Naive B cell (primary cell): ENCODE measurements at places on chromosomes 6 and 20. TPM values are rescaled to one million over a fixed set of nuclear protein-coding genes. Genes with fewer than 3 reads are reported as not detected.

Gene WFDC10B
- not detected for polyA plus RNA-seq

DNA sequence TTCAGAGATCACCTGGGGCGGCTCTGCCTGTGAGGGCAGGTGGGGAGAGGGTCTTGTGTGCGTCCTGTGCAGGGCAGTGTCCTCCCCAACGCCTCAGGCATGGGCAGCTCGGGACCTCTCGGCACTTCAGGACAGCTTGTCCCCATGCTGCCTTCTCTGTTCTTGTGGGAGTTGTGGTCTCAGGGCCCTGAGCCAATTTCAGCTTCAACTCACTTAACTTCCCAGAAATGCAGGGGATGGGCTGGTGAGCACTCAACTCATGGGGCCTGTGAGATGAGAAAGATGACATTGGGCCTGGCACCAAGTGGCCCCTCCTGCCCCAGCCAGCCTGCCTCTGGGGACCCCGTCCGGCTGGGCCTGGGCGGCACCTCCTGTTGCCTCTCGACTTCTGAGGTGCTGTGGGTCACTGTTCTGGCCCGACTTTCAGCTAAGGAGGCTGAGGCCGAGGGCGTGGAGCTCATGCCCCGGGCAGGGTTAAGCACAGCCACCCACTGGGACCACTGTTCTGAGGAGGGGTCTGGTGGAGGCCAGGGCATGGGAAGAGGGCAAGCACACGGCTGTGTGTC lies 6.7 kb downstream of the RGS19 start:
- no peaks in the 10 kb centered on the region for H3K36me3 ChIP-seq
- H3K4me1 ChIP-seq = peaks cover 24% of the 10 kb centered on the region
- DNase-seq = no peak
- no peaks in the 10 kb centered on the region for H3K27me3 ChIP-seq

Gene DTD1
- polyA plus RNA-seq = 37.5 TPM

Gene EDN1
- polyA plus RNA-seq = 0.27 TPM

GRCh38 chr6:125220712-125221111 lies 67.1 kb downstream of the TPD52L1 start:
- no peak for DNase-seq
- no peaks in the 10 kb centered on the region for H3K36me3 ChIP-seq
- no peaks in the 10 kb centered on the region for H3K27me3 ChIP-seq
- H3K4me1 ChIP-seq = no peaks in the 10 kb centered on the region

- no peaks in the 10 kb centered on the region for H3K4me1 ChIP-seq
- H3K36me3 ChIP-seq = peaks cover 49% of the 10 kb centered on the region
- no peak overlapping the region for H3K27ac ChIP-seq
These were observed 114.5 kb downstream of the JAG1 start for GRCh38 chr20:10559266-10559665.
